ENCODE measurements at places on chromosomes 4 and X.

DNA sequence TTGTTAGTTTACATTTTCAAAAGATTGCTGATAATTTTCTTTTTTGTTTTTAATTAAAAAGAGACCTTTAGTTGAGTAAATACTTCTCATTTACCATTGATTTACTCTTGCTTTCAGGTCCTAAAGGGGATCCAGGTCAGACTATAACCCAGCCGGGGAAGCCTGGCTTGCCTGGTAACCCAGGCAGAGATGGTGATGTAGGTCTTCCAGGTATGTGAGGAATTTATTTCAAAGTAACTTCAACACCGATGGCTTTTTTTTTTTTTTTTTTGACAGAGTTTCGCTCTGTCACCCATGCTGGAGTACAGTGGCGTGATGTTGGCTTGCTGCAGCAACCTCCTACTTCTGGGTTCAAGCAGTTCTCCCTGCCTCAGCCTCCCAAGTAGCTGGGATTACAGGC is 135.1 kb downstream of the IRS4 start:
- no peak for DNase-seq

GRCh38 chr4:58225460-58225859 is 1115.3 kb upstream of the IGFBP7 start:
- DNase-seq: no peak

DNA sequence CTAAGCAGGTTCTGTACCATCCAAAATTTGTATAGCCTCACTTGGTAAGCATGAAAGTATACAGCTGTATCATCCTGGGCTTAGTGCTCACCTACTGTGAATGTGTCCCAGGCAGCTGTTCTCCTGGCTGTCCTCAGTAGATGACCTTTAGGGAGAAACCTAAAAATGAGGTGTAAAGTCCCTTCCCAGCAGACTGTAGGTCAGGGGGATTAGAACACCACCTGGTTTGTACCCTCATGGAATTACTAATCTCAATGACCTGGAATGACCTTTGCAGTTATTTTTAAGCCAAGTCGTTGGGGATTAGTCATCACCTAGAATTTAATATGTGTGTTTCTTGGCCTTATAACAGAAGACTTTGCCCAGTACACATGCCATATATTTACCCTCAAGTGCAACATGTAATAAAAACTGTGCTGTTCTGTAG is 39.1 kb upstream of the MBTPS2 start:
- DNase-seq: peak; percentile 22

- peak; percentile 74 for DNase-seq
Observed at GRCh38 chr4:156815717-156816359, 155.8 kb downstream of the PDGFC start.

- DNase-seq: no peak
Observed at GRCh38 chrX:11470250-11470974, 177.2 kb downstream of the AMELX start.

DNA sequence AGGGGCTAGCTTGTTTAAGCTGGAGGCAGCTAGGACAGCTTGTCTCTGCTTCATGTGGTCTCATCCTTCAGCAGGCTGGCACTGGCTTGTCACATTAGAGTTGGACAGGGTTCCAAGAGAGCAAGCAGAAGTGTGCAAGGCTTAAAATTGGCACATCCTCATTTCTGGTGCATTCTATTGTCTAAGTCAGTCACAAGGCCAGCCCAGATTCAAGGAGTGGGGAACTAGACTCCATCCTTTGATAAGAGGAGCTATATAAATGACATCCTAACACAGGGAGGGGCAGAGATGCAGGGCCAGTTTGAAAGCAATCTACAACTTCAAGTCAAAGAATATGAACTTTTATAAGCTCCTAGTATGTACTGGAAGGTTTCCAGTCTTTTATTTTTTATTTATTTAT is 313.2 kb downstream of the PTTG2 start:
- DNase-seq: no peak

DNA sequence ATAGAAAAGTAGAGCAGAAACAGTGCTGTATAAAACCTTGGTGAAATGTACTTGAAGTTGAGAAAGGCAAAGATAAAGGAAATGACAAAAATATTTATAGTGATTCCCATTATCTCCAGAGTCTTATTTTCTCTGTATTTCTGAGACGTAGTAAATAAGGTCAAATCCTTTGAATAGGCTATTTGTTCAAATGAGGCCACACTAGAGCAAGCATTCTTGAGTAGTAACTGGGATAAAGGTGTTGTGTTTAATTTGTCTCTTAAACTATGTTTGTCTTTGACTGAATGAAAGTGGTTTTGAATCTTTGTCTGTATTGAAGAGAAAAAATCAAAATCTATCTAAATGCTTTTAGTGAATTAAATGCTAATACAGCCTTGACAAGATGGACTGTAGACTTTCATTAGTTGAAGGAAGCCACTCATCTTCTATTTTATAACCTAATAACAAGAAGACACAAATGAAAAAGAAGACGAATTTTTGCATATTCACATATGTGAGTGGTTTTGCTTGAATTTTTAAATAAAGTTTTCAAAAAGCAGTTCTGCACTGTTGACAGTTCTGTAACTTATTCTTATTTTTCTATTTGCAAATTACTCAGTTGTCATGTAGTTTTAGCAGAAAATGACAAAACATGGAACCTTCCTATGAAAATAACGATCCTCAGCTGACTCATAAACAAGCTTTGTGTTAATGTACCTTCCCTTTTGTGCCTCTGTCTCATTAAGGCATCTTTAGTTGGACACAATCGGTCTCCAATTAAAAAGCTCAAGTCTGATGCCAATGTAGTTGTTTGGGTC is 94.8 kb upstream of the PCDH18 start:
- peak; percentile 80 for DNase-seq

DNA sequence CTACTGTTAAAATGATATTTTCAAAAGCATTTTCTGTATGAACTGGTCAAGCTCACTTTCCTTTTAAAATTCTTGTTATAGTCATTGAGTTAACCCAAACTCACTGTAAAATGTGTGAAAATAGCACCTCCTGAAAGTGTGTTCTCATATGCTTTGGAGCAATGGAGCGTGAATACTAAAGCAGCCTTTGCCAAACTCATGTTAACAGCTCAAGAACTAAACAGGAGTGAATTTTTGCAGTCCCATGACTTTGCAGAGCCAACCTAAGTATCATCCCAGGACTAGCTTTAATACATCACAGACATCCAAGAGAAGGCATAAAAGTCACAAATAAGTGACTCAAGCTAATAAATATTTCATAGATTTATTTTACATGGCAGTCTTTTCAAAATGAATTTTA is 2.3 kb downstream of the AMMECR1 start:
- peak; percentile 26 for DNase-seq

- no peak for DNase-seq
Observed at GRCh38 chrX:10106806-10107205, 50.0 kb upstream of the CLCN4 start.

- no peak for DNase-seq
Observed at GRCh38 chr4:172874944-172875343, 293.7 kb upstream of the GALNT7 start.

DNA sequence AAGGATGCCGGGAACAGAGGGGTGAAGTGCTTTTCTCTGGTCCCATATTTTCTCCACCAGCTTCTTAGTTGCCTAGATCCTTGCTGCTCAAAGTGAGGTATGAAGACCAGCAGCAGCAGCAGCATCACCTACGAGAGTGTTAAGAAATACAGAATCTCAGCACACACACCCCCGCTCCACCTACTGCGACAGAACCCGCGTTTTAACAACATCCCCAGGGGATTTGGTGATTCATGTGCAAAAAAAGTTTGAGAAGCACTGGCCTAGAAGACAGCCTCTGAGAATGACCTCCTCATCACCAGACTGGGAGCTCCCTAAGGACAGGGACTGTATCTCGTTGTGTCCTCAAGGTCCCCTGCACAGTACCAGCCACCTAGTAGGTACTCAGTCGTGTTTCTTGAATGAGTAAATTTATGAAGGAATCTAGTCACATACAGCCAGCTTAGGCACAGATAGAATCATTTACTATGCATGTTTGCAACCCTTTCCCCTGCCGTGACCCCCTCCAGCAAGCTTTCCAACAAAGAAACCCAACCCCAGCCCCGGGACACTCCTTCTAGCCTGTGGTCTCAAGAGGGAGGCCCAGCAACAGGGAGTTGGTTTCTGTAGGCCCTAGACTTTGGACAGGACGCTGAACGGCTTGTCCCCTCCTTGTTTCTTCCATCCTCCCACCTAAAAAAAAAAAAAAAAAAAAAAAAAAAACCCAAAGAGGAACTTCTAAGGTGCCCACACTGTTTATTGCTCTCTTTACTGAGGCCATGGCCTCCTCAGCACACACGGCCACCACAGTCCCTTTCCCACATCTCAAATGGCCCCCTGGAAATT is 21.5 kb downstream of the RTL5 start:
- no peak for DNase-seq

DNA sequence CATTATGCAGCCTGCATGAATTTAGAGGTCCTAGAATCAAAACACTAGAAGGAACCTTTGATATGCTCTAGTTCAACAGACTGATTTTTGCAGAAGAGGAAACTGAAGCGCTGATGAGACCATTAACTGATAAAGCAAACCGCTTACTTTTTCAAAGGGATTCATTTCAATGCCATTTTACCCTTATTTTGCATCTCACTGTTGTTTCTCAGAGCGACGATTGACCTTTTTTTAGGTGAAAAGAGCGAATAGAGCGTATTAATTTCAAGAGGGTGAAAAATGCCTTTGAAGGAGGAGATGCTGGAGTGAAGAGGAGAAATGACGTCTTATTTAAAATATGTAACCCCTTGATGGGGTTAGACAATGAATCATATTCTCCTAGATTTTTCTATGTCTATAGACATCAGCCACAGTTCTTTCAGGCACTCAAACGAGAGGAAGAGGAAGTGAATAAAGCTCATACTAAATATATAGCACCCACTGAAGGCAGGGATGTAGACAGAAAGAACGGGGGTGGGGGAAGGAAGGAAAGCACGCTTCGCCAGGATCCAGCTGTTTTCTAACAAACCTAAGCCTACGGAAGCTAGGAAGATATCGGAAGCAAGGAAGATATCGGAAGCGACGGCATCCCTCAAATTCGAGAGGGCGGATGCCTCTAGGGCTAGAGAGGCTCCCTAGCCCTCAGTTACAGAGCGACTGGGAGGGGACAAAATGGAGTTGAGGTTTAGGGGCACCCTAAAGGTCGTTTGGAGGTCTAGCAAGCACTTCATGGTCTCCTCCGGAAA is 848 bp downstream of the ACSL4 start:
- no peak for DNase-seq

DNA sequence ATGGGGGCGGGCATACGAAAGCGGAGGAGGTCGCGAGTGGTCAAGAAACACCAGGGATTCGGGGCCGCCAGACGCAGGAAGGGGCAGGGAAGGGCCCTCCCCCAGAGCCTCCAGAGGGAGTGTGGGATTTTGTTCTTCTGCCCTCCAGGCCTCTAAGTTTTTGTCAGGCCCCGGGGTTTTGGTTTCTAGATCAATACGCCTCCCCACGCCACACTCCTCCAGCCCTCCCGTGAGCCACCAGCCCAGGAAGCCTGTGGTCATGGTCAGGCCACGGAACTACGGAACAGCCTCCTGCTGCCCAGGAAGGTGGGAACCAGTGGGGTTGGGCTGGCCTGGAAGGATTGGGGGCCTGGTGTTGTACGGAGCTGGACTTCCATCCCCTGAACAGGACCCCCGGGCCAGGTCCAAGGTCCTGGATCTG is 38.4 kb downstream of the CPLX1 start:
- no peak for DNase-seq

GRCh38 chrX:15315509-15315908 is at the start of gene ASB11:
TSS of gene ASB11 (minus strand) at chrX:15315640. CDS start at chrX:15315605, 35 bp downstream.
- no peak for DNase-seq

DNA sequence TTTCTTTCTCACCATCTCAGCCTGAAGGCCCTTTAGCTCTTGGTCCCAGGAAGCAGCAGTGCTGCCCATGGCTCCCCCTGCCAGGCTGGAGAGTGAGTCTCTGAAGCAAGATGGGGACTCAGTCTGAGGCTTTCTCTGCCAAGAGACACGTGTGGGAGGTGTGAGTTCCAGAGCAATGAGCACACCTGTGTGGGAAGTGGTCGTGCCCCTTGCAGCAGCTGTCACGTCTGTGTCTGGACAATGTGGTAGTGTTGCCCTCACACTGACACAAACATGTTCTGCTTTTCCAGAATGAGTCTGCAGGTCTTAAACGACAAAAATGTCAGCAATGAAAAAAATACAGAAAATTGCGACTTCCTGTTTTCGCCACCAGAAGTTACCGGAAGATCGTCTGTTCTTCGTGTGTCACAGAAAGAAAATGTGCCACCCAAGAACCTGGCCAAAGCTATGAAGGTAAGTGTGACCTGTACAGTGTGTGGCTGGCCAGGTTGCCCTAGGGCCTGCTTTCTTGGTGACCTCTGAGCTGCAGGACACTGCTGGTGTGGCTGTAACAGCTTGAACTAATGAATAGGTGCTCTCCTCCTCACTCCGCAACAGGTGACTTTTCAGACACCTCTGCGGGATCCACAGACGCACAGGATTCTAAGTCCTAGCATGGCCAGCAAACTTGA is 1.9 kb downstream of the TACC3 start:
- no peak for DNase-seq

DNA sequence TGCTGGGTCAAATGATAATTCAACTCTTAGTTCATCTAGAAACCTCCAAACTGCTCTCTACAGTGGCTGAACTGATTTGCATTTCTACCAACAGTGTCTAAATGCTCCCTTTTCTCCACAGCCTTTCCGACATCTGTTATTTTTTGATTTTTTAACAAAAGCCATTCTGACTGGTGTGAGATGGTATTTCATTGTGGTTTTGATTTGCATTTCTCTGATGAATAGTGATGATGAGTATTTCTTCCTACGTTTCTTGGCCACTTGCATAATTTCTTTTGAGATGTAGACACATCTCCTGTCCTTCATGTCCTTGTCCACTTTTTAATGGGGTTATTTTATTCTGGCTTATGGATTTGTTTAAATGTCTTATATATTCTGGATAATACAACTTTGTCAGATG is 298.2 kb upstream of the ARSJ start:
- no peak for DNase-seq

DNA sequence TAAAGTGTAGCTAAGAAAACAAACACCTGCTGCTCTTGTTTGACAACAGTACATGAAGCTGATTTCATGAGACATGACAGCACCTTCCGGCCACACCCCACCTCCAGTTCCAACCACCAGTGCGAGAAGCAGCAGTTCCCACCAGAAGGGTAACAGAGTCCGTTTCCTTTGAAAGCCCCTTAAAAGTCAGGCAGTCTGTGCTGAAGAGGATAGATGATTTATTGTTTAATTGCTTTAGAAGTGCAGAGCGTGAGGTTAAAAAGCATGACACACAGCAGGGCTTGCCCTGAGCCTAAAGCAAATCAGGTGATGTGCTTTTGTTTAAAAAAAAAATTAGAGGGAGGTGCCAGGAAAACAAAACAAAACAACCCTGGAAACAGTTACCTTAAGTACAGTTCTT is 82.6 kb downstream of the HADH start:
- DNase-seq: no peak

GRCh38 chr4:145483514-145483913 is 1.9 kb downstream of the SMAD1 start:
- no peak for DNase-seq

- no peak for DNase-seq
Observed at GRCh38 chr4:154120006-154120676, 331.3 kb upstream of the SFRP2 start.

DNA sequence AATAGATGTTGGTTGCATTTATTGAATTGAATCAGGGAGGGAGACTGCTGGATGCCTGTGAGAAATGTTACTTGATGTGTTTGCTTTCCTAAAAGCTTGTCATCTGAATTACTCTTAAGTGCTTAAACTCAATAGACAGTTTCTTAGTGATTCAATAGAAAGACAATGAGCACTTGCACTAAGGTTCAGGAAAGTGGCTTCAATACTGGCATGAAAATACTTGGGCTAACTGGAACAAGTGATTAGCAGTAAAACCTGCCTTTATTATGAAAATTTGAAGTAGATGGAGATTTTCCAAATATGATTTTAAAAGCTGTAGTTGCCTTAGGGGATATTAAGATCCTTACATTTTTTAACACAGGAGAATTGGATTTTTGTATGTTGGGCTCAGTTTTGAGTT is 123.3 kb downstream of the RNF150 start:
- no peak for DNase-seq
